Astrocyte of the spinal cord (primary cell): ENCODE measurements at places on chromosomes 3 and 15.
A peak's percentile ranks its signal among the peaks of the same experiment; 100 is the strongest.

- no peak for DNase-seq
Observed at GRCh38 chr15:58511599-58511987, 79.8 kb downstream of the LIPC start.

DNA sequence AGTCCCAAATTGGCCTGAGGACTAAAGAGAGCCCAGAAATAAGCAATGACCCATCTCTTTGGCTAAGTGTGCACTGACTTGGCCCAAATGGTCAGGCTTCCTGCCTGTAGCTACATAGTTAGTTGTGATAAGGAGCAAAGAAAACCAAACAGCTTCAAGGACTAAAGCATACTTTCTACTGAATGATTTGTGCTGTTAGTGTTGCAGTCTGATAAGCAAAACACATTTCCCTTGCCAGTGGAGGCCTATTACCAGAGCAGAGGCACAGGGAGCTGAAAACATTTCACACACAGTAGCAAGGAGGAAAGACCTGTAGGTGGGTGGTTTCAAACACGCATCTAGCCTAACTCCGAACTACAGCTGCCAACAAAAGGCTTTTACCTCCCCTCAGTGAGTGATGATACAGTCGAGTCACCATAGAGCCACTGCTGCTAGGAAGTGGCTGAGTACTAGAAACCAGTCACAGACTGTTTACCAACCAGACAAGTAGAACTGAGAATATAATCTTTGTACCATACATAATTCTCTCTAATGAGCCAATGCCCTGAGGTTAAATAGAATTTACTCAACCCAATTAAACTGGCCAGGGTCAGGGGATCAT is 222.3 kb upstream of the THBS1 start:
- DNase-seq = peak; percentile 57

GRCh38 chr3:120052677-120053076 is 41.6 kb downstream of the GSK3B start:
- DNase-seq = no peak

DNA sequence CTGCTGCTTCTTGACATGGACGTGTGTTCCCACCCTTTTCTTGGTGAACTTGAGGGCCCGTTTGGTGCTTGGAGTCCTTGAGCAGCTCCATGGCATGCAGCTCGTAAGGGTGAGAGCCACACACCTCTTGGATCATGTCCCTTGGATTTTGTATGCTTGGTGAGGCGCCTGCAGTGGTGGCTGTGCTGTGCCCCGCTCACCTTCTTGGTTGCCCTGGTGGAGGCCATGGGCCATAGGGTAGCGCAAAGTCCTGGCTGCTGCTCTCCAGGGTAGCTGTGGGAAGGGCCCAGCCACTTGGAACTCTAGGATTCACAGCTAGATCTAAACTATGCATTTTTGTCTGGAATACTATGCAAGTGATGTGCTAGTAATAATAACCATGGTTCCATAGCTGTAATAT is 26.7 kb upstream of the DPPA4 start:
- no peak for DNase-seq

DNA sequence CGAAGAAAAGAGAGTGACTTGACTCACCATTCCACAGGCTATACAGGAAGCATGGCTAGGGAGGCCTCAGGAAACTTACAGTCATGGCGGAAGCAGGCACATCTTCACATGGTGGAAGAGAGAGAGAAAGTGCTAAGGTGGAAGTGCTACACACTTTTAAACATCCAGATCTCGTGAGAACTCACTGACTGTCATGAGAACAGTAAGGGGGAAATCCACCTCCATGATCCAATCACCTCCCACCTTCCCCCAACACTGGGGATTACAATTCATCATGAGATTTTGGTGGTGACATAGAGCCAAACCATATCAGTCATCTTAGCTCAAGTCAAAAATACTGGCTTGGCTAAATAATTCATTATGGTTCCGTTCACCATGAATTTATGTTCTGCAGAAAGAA is 45.3 kb upstream of the NEDD4 start:
- DNase-seq = no peak

DNA sequence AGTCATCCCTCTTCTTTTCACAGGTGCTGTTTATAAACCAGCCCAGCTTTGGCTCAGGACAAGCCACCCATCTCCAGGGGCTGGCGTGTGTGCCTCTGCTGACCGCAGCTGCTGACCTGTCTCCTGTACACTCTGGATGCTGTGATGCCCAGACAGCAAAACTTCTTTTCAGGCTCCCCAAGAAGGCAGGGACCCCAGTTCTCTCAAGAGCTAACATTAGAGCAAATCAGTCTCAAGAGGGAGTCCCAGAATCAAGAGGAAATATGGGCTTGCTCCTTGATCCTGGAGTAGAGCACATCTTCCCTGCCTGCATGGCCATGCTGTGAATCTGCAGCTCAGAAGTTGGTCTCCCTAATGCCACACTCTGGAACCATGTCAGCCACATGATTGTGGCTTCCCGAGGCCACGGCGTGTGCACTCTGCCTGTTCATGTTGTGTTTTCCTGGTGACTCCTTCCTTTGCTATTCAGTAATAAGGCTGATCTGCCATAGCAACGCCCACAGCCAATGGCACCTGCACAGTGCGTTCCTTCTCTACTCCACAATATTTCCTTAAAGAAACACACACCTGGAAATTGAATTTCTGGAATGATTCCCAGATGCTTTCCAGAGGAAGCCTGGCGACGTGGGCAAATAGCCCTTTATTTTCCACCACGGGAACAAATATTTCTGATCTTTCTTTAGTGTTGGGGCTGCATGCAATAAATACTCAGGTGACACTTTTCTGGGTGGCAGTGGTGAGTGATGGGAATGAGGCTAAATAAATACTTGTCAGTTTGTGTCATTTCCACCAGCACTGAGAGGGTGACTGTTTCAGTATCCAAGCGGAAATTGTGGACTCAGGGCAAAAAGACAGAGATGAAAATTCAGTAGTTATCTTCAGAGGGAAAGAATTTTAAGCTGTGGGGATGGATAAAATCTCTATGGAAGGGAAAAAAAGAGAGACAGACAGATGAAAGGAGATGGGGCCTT is 21.9 kb upstream of the THSD4 start:
- peak; percentile 81 for DNase-seq

DNA sequence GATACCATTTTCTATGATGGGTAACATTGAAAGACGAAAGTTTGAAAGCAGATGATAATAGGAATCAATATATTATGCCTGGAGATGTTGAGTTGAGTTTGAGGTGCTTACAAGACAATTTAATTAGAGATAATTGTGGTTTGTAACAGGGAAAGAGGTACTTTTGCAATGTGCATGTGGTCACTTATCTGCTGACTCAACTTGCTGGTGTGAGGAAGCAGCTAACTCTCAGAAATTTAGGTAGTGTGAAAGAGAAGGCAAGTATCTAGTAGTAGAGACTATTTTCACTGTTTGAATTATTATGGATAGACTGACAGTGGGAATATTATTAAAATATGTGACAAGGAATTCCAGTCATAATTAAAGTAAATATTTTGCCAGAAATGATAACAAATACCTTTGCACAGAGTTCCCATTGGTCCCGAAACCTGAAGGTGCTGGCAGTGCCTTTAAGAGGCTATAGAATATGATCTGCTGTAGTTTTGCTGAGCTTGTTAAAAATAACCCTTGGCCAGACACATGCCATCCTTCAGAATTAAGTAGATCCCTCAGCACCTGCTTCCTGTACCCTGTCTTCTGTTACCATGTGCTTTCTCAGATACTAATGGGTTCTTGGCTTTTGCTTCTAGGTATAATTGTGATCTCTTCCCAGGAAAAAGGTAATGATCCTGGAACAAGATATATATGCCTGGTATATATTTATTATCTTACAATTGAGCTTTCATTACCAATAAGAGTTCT is 315.9 kb downstream of the BCHE start:
- no peak for DNase-seq

- no peak for DNase-seq
Observed at GRCh38 chr3:3605226-3605625, 194.0 kb upstream of the LRRN1 start.

DNA sequence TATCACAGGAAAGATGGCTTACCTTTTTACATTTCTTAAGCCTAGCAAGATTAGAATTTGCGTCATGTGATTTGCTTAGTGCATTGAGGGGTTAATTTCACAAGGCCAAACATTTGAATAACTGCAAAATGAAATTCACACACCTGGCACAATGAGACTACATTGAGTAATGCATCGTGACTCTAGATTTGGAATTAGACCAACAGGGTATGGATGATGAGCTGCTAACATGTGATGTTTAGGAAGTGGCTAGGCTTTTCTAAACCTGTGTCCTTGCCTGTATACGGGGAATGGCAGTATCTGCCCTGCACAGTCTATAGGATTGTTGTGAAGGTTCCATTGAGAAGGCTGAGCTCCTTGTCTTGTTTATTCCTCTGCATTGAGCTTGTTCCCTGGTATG is 160.1 kb downstream of the MFSD1 start:
- no peak for DNase-seq

GRCh38 chr15:69730281-69731080 is 277.9 kb downstream of the RPLP1 start:
- DNase-seq = no peak

DNA sequence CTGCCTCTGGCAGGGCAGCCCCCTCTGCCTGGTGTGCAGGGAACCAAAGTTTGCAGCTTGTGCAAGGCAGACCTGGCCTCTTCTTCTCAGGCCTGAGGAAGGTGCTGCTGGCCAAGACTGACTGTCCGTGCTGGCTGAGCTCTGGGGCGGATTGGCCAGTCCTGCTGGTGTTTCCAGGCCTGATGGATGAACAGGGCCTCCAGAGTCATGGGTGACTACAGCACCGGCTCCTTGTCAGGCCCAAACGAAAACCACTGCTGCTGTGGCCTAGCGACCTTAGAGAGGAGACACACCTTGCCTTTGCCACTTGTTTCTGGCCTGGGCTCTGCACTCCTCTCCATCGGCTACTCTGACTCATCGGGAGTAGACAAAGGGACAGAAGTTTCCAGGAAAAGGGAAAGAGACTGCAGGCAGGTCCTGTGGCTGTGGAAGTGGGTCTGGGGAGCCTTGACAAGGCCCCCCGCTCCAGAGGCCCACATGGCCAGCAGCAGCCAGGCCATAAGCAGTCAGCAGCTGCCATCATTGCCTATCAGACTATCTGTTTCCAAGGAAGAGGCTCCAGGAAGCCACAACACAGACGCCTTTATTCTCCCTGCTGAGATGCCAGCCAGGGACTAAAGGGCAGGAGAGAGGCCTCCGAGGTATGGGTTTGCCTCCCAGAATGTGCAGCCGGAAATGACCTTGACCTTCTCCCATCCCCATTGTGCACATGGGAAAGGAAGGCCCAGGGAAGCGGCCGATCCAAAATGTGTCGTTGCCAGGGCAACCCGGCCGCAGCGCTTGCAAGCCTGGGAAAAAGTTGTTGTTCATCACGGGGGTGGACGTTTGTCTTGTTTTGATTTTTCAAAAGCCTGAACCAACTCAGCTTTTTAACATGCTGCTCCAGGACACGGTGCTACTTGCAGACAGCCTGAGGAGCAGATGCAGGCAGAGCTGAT is 160.5 kb downstream of the CHSY1 start:
- DNase-seq = peak; percentile 90

GRCh38 chr15:83283138-83283812 is 1.2 kb downstream of the BNC1 start:
- peak; percentile 46 for DNase-seq

DNA sequence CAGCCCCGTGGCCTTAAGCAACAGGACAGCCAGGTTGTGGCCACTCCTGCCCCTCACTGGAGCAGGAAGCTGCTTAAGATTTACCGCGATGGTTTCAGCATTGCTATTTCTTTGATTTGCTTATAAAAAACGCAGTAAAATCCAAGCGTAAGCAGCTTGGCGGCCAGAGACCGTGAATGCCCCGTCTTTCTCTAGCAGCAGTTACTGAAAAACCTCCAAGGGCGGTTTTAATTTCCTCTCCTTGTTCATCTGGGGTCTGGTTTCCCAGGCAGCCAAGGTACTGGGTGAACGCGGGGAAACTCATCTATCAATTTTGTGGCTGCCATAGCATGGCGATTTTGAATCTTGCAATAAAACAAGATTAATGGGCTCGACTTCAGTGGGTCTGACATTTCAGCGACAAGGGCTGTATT is 130.3 kb downstream of the MINAR1 start:
- DNase-seq = no peak

DNA sequence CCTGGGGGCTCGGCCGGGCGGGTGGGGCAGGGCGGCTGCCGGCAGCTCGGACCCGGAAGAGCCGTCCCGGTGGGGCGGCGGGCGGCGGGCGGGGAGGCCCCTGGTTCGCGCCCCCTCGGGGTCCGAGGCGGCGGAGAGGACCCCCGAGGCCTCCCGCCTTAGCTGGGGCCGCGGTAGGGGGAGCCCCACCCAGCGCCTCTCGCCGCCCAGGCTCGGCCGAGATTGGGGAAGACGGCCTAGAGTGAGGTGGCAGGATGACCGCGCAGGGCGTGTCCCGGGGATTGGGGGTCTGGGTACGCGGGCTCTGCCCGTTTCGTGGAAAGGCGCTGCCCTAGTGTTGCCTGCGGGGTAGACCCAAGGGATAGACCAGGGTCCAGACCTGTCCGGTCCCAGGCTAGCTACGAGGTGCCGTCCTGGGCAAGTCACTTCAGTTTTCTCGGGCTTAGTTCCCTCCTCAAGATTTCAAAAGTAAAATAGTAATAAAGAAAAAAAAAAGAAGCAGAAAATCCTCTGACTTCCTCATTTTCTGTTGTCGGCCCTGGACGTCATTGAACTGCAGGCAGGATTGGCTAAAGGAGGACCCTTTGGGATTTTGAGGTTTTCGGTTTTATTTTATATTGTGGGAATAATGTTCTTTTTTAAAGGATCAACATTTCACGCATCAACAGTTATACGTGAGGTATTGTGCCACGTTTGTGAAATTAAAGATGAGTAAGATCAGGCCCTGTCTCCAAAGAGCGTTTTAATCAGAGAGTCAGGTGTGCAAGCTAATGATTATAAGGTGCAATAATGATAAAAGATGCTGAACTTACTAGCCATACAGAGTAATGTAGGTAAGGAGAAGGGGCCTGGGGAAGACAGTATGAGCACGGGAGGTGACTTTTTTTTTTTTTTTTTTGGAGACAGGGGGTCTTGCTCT is 679 bp downstream of the IQGAP1 start:
- DNase-seq = peak; percentile 43

- peak; percentile 66 for DNase-seq
Observed at GRCh38 chr3:129611812-129612533, 5.5 kb upstream of the PLXND1 start.

DNA sequence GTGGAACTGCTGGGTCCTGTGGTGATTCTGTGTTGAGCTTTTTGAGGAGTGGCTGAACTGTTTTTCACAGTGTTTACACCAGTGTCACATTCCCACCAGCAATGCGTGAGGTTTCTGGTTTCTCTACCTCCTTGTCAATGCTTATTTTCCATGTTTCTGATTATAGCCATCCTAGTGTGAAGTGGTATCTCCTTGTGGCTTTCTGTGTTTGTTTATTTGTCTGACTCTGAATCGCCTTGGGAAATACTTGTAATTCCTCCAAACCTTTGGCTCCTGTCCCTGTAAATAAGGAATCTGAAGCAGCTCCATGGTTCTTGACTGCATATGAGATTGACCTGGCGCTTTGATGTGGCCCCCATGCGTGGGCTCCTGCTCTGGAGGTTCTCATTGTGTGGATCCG is 20.6 kb downstream of the FAN1 start:
- peak; percentile 73 for DNase-seq

- DNase-seq = no peak
Observed at GRCh38 chr3:119413603-119414280, 49.7 kb downstream of the TMEM39A start.

- DNase-seq = no peak
Observed at GRCh38 chr15:52649686-52650085, 29.5 kb downstream of the ATOSA start.

- DNase-seq = no peak
Observed at GRCh38 chr3:183409219-183409618, 19.2 kb downstream of the MCF2L2 start.

- DNase-seq = no peak
Observed at GRCh38 chr3:128605091-128606046, 45.2 kb downstream of the RPN1 start.
